ELF-1 (cell line): ENCODE measurements at places on chromosomes 3 and 15.

DNA sequence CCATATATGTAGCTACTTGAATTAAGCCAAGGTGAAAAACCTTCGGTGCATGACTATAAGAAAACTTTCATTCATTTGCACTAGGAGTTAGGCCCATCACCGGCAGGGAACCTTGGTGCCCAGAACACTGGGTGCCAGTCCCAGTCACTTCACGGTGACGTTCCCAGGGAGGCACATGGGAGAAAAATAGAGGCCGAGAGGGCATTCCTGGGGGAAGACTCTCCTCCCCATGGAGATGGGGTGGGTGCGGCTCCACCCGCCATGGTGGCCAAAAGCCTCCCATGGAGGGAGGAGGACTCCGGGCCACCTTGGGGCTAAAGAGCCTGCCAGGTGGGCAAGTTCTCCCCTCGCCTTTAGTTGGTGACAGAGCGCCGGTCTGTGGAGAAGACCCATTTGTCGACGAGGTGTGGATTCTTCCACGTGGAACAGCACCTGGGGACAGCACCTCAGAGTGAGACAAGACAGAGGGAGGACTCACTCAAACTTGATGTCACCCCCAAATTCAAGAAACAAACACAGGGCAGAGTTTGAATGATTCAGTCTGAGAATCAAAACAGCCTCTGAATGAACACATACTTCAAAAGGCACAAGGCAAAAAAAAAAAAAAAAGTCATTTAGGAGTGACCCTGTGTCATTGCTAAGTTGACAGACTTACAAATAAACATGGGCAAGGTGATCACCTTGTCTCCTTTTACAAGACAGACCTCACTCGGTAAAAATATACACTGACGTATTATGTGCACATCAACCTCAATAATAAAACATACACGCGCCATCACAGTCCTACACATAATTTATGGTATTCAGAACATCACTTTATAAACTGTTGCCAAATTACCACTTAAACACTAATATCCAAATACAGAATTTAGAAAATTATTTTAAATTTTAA, 38.6 kb downstream of the ZXDC start:
- no peak for DNase-seq

DNA sequence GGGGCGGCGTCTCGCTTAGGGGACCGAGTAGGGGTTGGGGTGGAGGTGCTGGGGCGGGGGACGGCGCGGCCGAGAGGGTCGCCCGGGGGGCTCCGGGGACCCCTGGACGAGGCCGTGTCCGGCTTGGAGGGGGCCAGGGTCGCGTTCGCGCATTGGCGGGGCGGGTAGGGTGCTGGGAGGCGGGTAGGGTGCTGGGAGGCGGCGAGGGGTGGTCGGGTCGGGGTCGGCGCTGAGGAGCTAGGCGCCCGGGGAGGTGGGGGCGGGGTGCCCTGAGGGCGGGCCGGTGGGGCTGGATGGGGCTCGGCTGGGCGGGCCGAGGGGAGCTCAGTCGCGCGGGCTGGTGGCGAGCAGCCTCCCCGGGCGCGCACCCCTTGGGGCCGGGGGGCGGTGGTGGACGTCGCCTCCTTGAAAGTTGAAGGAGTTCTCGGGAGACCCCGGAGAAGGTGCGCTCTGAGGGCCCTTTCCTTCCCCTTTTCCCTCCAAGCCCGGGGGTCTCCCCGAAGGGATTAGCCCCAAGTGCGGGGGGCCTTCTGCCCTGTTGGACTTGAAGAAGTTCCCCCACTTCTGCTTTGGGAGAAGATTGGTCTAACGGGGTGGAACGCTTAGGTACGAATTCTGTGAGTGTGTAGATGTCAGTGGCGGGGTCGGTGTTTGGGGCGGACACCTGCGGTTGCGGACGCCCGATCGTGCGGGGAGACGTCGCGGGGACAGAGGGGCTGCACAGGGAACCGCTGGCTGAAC, 543 bp downstream of the MEF2A start:
- DNase-seq, result peak; percentile 21

DNA sequence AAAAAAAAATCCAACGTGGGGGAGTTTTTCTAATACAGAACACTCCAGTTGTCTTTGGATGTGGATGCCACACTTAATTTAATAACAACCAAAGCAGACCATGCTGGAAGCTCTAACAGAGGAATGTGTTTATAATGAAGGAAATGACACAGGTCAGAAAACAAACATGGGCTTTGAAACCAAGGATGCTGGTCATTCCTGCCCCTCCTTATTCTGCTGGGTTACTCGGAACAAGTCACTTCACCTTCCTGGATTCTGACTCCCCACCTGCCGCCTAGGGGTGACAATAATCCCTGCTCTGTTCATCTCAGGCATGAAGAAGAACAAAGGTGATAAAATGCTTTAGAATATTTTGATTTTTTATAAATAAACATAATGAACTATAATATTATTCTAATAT, 240.9 kb upstream of the ADAMTS9 start:
- no peak for DNase-seq

- no peak for DNase-seq
Measured at GRCh38 chr3:196645096-196645495, 5.6 kb downstream of the NRROS start.

- no peak for DNase-seq
Measured at GRCh38 chr3:71825551-71826283, 40.8 kb upstream of the PROK2 start.

DNA sequence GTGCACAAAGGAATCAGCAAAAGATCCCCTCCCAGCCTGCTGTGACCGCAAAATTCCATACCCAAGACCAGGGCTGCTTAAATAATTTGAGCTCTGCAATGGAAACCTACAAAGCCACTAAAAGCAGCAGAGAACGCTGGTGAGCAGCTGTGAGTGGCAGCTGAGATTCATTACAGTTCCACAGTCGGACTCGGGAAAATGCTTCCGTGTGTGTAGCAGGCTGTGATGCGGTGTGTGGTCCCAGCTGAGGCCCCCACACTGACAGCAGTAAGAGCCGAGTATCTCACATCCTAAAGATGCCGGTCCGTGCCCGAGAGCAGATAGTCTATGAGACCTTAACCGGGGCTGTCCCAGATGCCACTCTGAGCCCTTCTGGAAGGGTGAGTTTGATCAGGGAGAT, 37.4 kb downstream of the TM2D3 start:
- no peak for DNase-seq

DNA sequence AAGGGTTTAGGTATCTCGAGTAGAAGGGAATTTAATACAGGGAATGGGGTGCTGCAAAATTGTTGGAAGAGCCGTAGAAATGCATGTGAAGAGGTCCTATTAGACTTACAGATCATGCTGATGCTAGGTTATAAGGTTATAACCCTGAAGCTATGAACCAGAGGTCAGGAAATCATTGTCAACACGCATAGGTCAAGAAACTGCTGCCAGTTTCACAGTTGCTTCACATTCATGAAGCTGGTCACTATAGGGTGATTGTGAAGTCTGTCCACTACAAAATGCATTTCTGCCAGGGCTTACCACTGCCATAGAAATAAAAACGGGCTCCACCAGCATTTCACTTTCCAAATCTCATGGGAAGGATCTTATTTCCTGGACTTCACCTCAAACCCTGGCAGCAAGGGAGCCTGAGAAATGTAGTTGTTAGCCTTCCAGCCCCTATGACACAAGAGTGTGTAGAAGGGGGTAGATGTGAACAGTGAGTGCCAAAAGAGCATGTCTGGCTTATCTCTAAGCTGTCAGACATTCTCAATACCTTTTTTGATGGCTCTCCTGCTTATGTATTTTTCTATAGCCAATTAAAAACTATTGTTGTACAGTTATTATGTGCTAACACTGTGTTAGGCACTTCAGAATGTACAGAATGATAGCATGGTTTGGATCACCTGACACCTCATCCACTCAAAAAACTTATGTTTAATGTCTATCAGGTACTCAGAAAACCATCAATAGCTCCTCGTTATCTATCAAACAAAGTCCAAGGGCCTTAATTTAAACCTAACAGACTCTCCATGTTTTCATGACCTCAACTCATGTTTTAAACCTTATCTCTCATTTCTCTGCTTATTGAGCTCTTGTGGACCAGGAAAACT, 148.3 kb upstream of the TSC22D2 start:
- no peak for DNase-seq

DNA sequence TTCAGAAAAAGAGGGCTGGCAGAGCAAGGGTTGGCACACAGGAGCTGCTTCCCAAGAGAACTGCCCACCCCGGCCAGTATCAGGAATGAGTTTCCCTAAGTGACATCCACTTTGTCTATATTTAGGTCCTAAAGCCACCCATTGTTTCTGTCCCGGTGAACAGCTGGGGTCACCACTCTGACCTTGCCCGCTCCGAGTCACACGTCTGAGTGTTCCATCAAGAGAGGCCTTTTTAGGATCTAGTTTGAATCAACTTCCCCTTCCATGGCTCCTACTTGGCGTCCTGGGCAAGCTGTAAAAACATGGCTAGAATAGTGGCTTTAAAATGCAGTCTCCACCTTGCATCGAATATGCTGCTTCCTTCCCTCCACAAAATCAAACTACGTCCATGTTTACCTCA, 109.6 kb upstream of the ARHGEF3 start:
- no peak for DNase-seq

DNA sequence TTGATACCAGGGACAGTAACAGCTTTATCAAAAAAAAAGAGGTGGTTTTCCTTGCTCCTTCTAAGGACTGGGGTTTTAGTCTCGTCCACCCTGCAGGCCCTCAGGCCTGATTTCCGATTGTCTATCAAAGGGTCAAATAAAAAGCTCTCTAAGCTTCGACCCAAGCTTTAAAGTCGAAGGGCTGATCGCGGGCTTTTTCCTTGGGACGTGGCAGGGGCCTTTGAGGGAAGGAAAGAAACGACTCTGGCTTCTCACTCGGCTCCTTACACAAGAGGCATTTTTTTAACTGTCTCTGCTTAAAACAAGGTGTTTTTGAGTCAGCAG, 354 bp upstream of the KLHL24 start:
- DNase-seq, result no peak

GRCh38 chr3:101827211-101828174, 21.8 kb upstream of the NFKBIZ start:
- DNase-seq, result peak; percentile 77

DNA sequence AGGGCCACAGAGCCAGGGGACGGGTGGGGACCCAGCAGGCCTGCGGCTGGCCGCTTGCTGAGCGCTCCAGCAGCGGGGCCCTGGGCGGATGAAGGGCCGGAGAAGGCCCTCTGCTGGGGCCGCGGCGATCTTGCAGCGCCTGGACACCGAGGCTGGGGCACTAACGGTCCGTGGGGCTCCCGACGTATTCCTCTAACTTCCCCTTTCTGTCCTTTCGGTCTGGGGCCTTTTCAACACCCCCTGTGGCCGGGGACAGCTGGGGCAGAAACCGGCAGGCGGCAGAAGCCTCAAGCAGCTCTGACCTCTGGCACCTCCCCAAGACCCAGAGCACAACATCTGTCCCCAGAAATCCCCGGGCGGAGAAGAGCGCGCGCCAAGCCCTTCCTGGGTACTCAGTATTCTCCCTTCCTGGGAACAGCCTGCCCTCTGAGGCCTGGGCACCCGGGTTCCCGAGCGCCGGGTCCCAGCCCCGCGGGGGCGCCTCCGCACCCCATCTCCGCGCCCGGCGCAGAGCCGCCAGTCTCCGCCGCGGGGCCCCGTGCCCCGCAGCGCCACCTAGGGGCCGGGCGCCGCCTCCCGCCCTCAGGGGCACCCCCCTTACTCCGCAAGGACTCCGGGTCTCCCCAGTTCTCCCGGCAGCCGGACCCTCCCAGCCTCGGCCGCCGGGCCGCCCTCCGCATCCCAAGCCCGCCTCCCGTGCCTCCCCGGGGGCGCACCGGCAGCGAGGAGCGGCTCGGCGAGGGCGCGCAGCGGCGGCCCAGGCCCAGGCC, 582 bp upstream of the SLCO3A1 start:
- peak; percentile 73 for DNase-seq

DNA sequence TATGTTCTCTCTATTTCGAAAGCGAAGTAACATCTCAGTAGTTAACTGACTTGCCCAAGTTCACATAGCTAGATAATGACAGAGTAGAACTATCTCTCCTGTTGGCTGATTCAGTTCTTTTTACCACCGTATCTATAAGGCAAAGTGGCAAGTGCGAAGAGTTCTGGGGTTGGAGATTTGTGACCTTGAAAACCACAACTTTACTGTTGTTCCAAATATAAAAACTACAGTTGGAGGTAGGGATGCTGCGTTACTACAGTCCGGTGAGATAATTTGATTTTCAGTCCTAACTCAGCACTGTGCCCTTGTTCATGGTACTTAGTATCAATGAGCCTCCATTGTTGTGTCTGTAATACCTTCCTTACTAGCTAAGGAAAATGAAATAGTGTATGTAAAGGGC, 71.2 kb upstream of the GOLGA8B start:
- no peak for DNase-seq

DNA sequence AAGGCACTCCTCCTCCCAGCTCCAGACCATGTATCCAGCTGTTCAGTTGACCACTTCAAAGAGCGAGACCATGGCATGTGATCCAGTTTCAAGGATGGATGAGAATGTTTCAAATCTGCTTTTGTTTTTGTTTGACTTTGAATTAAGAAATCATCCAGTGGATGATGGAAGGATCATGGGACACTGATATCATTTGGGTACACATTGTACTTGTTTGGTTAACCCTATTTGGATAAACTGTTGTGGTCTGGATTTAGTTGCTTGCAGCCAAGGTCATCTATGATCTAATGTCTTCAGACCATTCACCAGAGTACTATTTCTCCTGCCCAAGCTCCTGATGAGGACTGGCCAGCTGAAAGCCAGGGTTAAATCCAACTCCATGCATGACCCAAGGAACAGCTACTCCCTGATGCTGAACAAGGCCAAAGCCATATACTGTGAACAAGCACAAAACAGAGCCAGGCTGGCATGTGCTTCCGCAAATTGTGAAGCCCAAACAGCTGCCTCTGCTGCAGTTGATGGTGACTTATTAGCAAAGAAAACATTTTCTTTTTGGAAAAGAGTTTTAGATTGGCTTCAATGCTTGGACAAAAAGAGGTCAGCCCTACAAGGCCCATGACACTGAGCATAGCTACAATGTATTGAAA, 5.2 kb upstream of the ADAMTS17 start:
- DNase-seq, result no peak

GRCh38 chr15:77830051-77830468, 197.3 kb upstream of the LINGO1 start:
- DNase-seq, result no peak

- DNase-seq, result no peak
Measured at GRCh38 chr15:32119286-32119685, 89.0 kb downstream of the CHRNA7 start.

DNA sequence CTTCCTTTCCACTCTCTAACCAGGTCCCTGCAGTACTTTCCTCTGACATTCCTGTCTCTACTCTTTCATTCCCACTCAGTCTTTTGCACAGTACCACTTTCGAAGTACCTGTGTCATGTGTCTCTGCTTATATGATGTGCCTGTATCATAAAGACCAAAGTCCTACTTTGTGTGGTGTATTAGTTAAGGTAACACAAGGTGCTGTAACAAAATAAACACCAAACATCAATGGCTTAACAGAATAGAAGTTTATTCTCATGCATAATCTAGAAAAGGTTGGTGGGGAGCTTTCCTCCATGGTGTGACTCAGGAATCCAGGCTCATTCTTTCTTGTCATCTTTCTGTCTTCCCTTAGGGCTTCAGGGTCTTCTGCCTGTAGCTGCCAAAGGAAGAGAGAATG, 3.3 kb downstream of the TMED3 start:
- DNase-seq, result no peak

- DNase-seq, result no peak
Measured at GRCh38 chr3:61687206-61687605, 125.8 kb downstream of the PTPRG start.

GRCh38 chr15:78708713-78709260, 67.8 kb upstream of the CHRNB4 start:
- DNase-seq, result no peak

- DNase-seq, result peak; percentile 14
Measured at GRCh38 chr3:145721273-145721805, 439.6 kb downstream of the PLOD2 start.

GRCh38 chr3:55873523-55874254, 386.6 kb upstream of the WNT5A start:
- DNase-seq, result no peak
